Immature natural killer cell (primary cell): ENCODE measurements at places on chromosomes 1 and 21. TPM values are rescaled to one million over a fixed set of nuclear protein-coding genes. Genes with fewer than 3 reads are reported as not detected.

C1orf74 gene
- polyA plus RNA-seq, result not detected

ACTL8 gene
- polyA plus RNA-seq, result not detected

FCER1G gene
- polyA plus RNA-seq, result 3,702 TPM

SEC16B gene
- not detected for polyA plus RNA-seq

EPHA8 gene
- polyA plus RNA-seq, result not detected

TEX35 gene
- not detected for polyA plus RNA-seq

RPE65 gene
- not detected for polyA plus RNA-seq

DOP1B gene
- 4.5 TPM for polyA plus RNA-seq

FAM167B gene
- 0.53 TPM for polyA plus RNA-seq

SYCP1 gene
- polyA plus RNA-seq, result not detected

DNA sequence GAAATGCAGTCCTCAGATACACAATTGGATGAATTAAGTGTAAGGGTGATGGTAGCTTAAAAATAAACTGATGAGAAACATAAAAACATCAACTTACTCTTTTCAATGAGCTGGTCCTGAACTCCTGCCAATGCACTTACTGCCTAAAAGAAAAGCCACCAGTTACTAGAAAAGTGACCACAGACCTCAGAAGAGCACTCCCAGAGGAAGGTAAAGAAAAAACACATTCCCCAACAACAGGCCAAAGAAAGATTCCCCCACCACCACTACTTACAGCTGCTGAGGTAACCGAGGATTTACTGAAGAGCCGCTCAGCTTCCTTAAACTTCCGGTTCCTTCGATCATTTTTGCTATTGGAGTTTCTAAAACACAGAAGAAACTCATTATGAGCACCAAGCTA lies 5.4 kb downstream of the MEAF6 start:
- no peak for DNase-seq
- peaks cover 6% of the 10 kb centered on the region for H3K27me3 ChIP-seq
- H3K27ac ChIP-seq, result no peak overlapping the region
- H3K4me3 ChIP-seq, result no peak overlapping the region

- H3K36me3 ChIP-seq, result peaks cover 14% of the 10 kb centered on the region
- peaks cover 4% of the 10 kb centered on the region for H3K4me1 ChIP-seq
- H3K4me3 ChIP-seq, result no peak overlapping the region
- H3K27ac ChIP-seq, result no peak overlapping the region
- H3K27me3 ChIP-seq, result no peaks in the 10 kb centered on the region
- DNase-seq, result no peak
These were observed 30.9 kb downstream of the LRRC8B start for GRCh38 chr1:89555550-89555949.

- H3K4me3 ChIP-seq, result no peak overlapping the region
- H3K27me3 ChIP-seq, result peaks cover 7% of the 10 kb centered on the region
- no peaks in the 10 kb centered on the region for H3K36me3 ChIP-seq
- H3K4me1 ChIP-seq, result no peaks in the 10 kb centered on the region
- H3K27ac ChIP-seq, result no peak overlapping the region
- DNase-seq, result no peak
These were observed 21.1 kb downstream of the LRRC38 start for GRCh38 chr1:13492711-13493110.

DNA sequence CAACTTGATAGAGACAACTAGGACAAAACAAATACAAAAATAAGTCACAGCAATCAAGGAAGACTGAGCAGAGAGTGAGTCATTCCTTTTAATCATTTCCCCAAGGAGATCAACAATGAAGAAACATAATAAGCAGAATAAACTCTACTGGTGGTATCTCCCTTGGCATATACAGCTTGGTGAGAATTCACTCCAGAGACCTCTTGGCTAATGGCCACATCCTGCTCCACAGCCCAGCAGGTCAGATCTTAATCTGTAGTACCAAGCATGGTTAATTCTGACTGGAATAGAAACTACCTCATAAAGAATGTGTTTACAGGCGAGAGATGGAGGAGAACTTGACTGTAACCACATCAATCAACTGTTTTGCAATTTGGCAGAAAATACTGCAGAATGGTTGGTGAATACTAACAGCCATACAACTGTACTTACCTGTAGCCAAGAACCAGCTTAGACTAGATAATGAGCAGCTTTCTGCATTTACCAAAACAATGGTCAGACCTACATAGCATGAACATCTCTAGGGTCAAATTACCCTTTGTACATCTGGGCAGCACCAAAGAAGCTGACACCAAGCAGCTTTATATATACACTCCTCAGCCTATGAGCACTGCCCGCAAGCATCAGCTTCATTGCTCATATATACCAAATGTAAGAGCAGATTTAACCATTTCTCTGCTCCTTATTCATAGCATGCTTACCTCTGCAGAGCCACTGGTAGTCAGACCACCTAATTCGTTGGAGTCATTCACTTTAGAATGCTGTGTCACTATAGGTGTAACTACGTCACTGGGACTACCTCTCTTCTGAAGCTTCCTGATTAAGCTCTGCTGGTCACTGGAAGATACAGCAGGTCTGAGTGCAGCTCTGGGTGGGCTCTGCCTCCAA lies 51.0 kb downstream of the KIAA0319L start:
- peak overlapping the region; percentile 67 for H3K4me3 ChIP-seq
- peak; percentile 42 for DNase-seq
- no peaks in the 10 kb centered on the region for H3K36me3 ChIP-seq
- no peaks in the 10 kb centered on the region for H3K27me3 ChIP-seq

GRCh38 chr1:152107031-152107983 lies 7.9 kb downstream of the TCHH start:
- H3K27ac ChIP-seq, result no peak overlapping the region
- peaks cover 10% of the 10 kb centered on the region for H3K27me3 ChIP-seq
- DNase-seq, result no peak
- peaks cover 2% of the 10 kb centered on the region for H3K4me1 ChIP-seq
- no peaks in the 10 kb centered on the region for H3K36me3 ChIP-seq

GRCh38 chr1:10415211-10415930 lies 14.9 kb upstream of the CENPS start:
- H3K4me1 ChIP-seq, result no peaks in the 10 kb centered on the region
- H3K4me3 ChIP-seq, result no peak overlapping the region
- H3K27ac ChIP-seq, result no peak overlapping the region
- no peak for DNase-seq
- peaks cover 74% of the 10 kb centered on the region for H3K36me3 ChIP-seq

DNA sequence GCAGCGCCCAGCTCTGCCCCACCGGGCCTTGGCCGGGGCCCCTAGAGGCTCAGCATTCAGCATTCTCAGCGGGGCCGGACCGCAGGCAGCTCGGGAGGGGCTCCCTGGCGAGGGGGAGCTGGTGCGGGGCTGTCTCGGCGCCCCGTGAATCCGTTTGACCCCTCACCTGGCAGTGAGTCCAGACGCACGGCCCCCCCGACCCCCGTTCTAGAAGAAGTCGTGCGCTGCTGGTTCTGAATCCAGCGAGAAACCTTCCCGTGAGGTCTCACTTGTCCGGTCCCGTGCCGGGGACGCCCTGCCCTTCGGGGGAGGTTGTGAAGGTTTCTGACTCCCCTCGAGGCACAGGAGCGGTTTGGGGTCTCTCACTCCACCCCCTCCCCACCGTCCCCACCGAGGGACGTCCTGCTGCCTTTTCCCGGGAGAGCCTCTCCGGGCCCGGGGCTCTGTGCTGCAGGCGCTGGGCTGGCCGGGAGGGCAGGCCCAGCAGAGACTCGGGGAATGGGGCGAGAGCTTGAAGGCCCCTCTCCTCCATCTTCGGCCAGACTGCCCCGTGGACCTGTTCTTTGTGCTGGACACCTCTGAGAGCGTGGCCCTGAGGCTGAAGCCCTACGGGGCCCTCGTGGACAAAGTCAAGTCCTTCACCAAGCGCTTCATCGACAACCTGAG lies 655 bp downstream of the COL6A1 start:
- no peaks in the 10 kb centered on the region for H3K4me1 ChIP-seq
- H3K27ac ChIP-seq, result no peak overlapping the region

- no peak for DNase-seq
- H3K27ac ChIP-seq, result no peak overlapping the region
- H3K36me3 ChIP-seq, result no peaks in the 10 kb centered on the region
- H3K4me3 ChIP-seq, result no peak overlapping the region
- no peaks in the 10 kb centered on the region for H3K4me1 ChIP-seq
These were observed 24.6 kb downstream of the RNF187 start for GRCh38 chr1:228511546-228512445.

DNA sequence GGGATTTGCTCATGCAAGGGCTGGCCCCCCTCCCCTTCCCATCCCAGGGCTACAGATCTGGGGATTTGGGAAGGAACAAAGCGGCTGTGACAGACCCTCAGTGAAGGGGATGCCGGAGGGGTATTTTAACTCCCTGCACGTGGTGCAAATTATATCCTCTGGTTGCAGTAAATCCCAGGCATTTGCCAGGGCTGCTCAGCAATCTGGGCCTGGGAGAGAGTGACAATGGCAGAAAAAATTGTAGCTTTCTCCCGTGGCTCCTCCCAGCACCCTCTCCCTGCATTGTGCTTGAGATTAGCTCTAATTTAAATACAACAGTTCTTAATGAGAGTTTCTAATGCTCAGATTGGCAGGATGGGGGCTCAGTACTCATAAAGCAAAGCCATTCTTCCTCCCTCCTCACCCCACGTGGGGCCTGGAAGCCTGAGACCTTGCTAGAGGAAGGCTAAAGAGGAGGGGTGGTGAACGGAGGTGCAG lies 129.9 kb upstream of the CD34 start:
- peaks cover 6% of the 10 kb centered on the region for H3K27me3 ChIP-seq
- H3K4me1 ChIP-seq, result no peaks in the 10 kb centered on the region

GRCh38 chr1:19495799-19496526 lies 10.6 kb upstream of the CAPZB start:
- H3K4me1 ChIP-seq, result peaks cover 10% of the 10 kb centered on the region
- H3K27ac ChIP-seq, result no peak overlapping the region
- DNase-seq, result no peak
- no peak overlapping the region for H3K4me3 ChIP-seq

DNA sequence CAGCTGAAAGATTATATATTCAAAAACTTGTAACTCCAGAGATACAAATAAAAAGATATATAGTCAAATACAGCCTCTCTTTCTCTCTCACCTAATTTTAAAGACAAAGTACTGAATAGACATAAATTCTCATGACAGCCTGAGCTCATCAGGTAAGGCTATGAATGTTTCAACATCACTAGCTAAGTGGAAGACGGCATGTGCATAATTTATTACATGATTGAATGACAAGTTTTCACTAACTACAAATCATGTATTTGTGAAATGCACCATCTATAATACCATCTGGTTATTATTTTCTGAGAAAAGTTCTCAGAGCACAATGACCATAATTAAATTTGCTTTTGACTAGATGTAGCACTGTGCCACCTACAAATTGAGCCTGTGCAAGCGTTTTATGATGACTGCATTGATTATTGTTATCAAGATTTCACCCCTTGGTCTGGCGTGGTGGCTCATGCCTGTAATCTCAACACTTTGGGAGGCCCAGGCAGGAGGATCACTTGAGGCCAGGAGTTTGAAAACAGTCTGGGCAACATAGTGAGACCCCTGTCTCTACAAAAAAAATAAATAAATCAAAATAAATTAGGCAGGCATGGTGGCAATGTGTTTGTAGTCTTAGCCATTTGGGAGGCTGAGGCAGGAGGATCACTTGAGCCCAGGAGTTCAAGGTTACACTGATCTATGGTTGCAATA lies 128.2 kb downstream of the APP start:
- H3K4me1 ChIP-seq, result no peaks in the 10 kb centered on the region
- no peaks in the 10 kb centered on the region for H3K27me3 ChIP-seq
- H3K4me3 ChIP-seq, result no peak overlapping the region
- no peak overlapping the region for H3K27ac ChIP-seq
- DNase-seq, result no peak

GRCh38 chr1:231626951-231627614 lies 493 bp downstream of the DISC1 start:
- H3K4me3 ChIP-seq, result peak overlapping the region; percentile 94
- H3K4me1 ChIP-seq, result peaks cover 32% of the 10 kb centered on the region
- peak; percentile 22 for DNase-seq

- no peak overlapping the region for H3K4me3 ChIP-seq
- peaks cover 8% of the 10 kb centered on the region for H3K4me1 ChIP-seq
- DNase-seq, result no peak
These were observed 5.0 kb upstream of the GPR137B start for GRCh38 chr1:236137285-236137852.

GRCh38 chr1:20474996-20475395 lies 11.0 kb downstream of the CAMK2N1 start:
- no peak overlapping the region for H3K4me3 ChIP-seq
- no peak overlapping the region for H3K27ac ChIP-seq
- H3K36me3 ChIP-seq, result no peaks in the 10 kb centered on the region

DNA sequence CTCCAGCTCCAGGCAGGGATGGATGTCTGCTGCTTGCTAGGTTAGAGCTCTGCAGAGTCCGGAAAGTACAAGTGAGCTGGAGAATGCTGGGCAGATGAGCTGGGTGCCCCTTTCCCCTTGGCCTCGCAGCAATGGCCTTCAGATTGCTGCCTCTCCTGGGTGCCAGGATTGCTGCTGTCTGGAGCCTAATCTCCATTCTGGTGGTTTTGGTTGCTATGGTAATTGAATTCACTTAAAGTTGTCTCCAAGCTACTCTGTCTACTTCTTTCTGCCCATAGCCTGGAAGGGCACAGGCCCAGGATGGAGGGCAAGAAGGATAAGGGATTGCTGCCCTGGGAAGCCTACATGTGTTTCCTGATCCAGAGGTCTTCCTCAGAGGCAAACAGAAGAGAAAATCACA lies 14.6 kb upstream of the KCND3 start:
- no peak for DNase-seq
- no peaks in the 10 kb centered on the region for H3K36me3 ChIP-seq
- no peak overlapping the region for H3K27ac ChIP-seq
- H3K4me3 ChIP-seq, result no peak overlapping the region
- H3K27me3 ChIP-seq, result peaks cover 11% of the 10 kb centered on the region

- DNase-seq, result no peak
- H3K27ac ChIP-seq, result no peak overlapping the region
- H3K36me3 ChIP-seq, result no peaks in the 10 kb centered on the region
- H3K4me1 ChIP-seq, result no peaks in the 10 kb centered on the region
These were observed 35.5 kb upstream of the ZC3H12A start for GRCh38 chr1:37438869-37439343.

GRCh38 chr1:107940701-107941100 lies 24.3 kb downstream of the VAV3 start:
- H3K4me1 ChIP-seq, result no peaks in the 10 kb centered on the region
- H3K27ac ChIP-seq, result peak overlapping the region; percentile 98
- H3K27me3 ChIP-seq, result peaks cover 14% of the 10 kb centered on the region
